ENCODE measurements at places on chromosomes 3 and 15.

DNA sequence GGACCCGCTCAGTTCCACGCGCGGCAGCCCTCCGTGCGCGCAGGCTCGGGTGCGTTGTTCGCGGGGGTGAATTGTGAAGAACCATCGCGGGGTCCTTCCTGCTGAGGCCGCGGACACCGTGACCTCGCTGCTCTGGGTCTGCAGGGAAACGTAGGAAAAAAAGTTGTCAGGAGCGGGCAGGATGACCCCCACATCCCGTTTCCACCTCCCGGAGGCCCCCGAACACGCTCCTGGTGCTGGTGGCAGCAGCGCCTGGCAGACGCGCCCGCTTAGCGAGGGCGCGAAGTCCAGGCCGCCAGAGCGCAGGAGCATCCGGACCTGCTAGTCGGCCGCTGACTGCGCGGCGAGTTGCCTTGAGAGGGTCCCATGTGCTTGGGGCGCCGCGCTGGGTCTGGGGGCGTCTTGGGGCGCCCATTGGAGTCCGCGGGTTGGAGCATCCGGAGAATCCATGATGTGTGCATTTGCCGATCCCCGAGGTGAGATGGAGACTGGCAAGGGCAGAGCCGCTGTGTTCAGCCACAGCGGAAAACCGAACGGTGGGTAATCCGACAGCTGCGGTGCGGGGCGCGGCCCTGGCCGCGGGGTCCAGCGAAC is 520 bp downstream of the GREM1 start:
- peak; percentile 24 for DNase-seq

DNA sequence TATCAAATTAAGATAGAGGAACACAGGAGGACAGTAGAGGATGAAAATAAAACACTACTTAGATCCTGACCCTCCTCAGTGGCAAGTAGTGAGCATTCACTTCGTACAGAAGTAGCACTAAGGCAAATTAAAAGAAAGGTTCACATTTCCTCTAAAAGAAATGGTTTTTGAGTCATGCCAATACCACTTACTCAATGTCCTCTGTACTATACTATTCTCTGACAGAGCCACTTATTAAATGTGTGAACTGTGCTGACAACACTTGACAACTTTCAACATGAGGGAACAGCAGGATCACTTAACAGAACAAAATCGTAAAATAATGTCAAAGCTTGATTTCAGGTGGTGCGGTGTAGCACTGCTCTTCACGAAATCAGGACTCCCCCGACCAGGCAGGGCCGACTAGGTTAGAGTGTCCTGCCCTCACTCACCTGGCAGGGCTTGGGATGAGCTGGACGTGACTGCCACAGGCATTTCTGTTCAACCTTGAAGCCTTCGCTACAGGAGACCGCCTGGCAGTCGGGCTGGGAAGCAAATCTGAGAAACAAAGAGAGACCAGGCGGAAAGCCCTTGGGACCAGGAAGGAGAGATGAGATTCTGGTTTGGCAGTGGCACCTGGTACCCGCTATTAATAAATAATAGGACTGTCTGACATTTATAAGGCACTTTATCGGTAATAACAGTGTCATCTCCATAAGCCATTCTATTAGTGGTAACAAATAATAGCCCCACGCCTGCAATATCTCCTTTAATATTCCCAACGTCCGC is 611 bp upstream of the SLC27A2 start:
- no peak for DNase-seq

- no peak for DNase-seq
These were observed 20.7 kb downstream of the PPP1R2 start for GRCh38 chr3:195522254-195523023.

- DNase-seq, result peak; percentile 39
These were observed 544 bp upstream of the TIMMDC1 start for GRCh38 chr3:119497820-119498185.

- peak; percentile 15 for DNase-seq
These were observed 46.8 kb downstream of the ITGA11 start for GRCh38 chr15:68385240-68385561.

DNA sequence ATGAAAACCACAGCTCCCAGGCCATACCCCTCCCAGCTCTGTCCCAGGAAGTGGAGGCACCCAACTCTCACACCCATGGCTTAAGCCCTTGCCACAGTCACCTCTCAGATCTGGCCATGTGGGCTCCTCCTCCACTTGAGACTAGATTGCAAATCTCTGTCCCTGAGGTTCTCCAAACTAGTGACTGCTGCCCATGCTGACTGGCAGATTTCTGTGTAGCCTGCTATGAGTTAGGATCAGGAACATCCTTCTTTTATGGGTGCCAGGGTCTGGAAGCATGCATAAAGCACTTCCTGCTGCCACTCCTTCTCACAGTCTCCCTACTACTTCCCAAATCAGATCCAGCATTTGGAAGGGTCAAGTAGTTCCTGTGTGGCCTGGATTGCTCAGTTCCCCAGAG is 59.6 kb upstream of the GOLIM4 start:
- DNase-seq, result no peak

GRCh38 chr15:80455668-80456442 is 51.7 kb downstream of the ARNT2 start:
- DNase-seq, result peak; percentile 68

Data from femur (tissue), 1 donor.